ENCODE measurements at places on chromosomes 5 and 9.

GRCh38 chr5:162209005-162209605 is 141.5 kb downstream of the GABRG2 start:
- peak; percentile 47 for DNase-seq

DNA sequence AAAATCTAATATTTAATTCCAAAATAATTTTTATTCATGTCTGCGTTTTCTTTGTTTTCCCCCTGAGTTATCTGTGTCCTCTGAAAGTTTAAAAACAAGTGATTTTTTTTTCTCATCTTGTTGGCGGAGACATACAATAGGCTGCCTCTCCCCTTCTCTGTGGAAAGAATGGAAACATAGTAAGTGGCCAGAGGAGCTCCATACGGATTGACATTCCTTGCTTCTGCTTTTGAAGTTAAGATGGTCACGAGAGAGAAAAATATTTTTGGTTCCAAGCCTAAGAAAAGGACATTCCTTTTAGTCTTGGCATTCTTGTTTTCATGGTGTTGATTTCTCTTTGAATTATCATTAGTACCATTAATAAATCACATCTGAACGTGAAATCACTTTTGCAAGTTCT is 28.3 kb downstream of the ZNF462 start:
- DNase-seq = no peak

- DNase-seq = no peak
These were observed 81.2 kb downstream of the ZCCHC7 start for GRCh38 chr9:37201581-37201980.

- peak; percentile 62 for DNase-seq
These were observed 509.3 kb downstream of the KDM4C start for GRCh38 chr9:7266911-7267595.

- DNase-seq = peak; percentile 47
These were observed 16.1 kb upstream of the CRB2 start for GRCh38 chr9:123339666-123340510.

- DNase-seq = no peak
These were observed 118.4 kb downstream of the ARHGAP26 start for GRCh38 chr5:142888469-142889085.

GRCh38 chr9:94668928-94669729 is 29.8 kb upstream of the FBP1 start:
- peak; percentile 74 for DNase-seq

- no peak for DNase-seq
These were observed 797 bp upstream of the FBXO38 start for GRCh38 chr5:148382961-148383360.

- peak; percentile 94 for DNase-seq
These were observed at the start of gene CEP78 for GRCh38 chr9:78235762-78236550. Gene CEP78, plus strand, starts transcription at chr9:78236075. Its CDS starts 276 bp downstream, at chr9:78236351.

DNA sequence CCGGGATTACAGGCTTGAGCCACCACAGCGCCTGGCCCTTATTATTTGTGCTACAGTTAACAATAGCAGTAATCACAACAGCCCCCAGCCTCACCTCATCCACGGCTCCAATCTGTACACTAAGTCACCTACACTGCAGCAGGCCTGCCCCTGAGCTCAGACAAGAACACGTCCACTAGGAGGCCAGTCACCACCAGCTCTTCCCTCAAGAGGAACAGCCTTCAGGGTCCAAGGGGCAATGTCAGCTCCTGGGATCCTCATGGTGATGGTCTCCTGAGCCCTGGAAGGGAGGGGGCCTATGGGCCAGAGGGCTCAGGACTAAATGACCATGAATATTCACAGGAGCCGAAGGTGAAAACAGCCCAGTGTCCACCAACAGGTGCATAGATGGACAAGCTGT is 67.7 kb downstream of the VAV2 start:
- DNase-seq = no peak

GRCh38 chr9:123455187-123455586 is 99.2 kb downstream of the CRB2 start:
- DNase-seq = peak; percentile 37

DNA sequence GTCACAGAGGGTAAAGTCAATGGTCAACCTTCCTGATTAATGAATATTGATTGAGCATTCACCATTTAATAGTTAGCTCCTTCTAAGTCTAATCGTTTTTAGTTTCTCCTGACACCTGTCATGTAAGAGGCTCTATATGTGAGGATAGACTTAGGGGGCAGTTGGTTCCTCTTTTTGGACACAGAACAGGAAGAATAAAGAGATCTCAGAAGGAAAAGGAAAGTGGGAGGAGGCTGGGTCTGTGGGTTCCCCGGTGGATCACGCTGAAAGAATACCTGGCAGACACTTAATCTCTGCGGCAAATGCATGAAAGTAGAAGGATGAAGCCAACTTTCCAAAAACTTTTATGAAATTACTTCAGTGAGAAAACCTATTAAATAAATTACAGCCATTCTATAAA is 98.4 kb downstream of the PDE4D start:
- DNase-seq = no peak

- DNase-seq = no peak
These were observed 30.7 kb upstream of the TNPO1 start for GRCh38 chr5:72785801-72786200.

DNA sequence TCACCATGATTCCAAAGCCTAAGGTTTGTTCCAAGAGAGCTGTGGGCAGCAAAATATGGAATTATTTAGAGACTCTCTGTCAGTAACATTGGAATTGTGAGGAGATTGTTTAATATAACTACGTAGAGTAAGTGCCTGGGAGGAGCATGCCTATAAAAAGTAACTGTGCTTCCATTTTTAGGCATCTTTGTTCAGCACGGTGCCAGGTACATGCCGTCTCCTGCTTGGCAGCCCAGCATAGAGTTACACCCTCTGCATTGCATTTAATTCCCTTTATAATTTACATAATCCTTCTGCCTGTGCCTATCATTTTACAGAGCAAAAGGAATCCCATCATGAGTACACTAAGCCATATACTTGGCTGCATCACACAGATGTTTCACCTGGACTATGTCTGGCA is 32.1 kb upstream of the ALDH1A1 start:
- DNase-seq = peak; percentile 60

- no peak for DNase-seq
These were observed 20.0 kb downstream of the F2R start for GRCh38 chr5:76735762-76736545.

GRCh38 chr5:39411061-39411460 is 13.7 kb downstream of the DAB2 start:
- DNase-seq = no peak

GRCh38 chr5:173217626-173218397 is 17.2 kb downstream of the NKX2-5 start:
- DNase-seq = no peak

DNA sequence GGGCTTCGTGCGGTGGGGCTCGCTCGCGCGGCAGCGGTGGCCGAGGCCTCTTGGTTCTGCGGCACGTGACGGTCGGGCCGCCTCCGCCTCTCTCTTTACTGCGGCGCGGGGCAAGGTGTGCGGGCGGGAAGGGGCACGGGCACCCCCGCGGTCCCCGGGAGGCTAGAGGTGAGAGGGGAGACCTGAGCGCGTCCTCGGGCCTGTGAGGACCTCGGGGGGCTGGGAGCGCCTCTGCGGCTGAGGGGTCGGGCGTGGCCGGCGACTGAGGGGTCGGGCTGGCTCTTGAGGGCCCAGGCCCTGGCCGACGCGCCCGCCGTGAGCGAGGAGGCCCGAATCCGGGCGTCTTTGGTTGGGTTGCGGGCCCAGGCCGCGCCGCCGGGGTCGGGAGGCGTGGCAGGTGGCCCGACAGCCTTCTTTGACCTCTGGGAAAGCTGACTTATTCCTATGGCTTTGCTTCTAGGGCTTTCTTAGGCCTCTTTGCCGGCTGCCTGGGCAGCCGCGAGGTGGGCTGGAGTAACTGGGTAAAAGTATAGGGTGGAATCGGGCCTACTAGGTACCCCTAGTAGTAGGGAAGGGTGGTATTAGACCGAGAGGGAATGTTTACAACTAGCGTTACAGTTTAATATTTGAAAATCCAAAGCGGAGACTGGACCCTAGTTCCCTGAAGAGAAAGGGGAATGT is at the start of gene CANX:
Gene CANX, plus strand, starts transcription at position 33 of the 681 bp plus-strand sequence. CDS start 6,715 bp downstream, outside the sequence.
- no peak for DNase-seq

DNA sequence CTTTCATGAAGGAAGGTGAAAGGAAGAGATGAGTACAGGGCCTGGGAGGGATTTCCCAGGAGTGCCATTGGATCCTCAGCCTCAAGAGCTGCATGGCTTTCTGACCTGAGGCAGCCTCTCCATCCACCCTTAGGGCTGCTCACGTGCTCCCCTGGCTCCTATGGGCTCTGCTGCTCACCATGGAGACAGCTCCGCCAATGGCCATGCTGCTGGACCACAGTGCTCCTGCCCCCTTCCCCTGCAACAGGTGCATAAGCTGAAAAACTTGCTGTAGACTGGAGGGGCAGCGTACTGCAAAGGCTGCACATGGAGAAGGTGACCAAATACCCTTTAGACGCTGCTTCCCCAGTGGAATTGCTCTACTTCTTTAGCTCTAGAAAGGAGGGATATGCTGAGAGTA is 112.7 kb upstream of the PANK3 start:
- DNase-seq = no peak

DNA sequence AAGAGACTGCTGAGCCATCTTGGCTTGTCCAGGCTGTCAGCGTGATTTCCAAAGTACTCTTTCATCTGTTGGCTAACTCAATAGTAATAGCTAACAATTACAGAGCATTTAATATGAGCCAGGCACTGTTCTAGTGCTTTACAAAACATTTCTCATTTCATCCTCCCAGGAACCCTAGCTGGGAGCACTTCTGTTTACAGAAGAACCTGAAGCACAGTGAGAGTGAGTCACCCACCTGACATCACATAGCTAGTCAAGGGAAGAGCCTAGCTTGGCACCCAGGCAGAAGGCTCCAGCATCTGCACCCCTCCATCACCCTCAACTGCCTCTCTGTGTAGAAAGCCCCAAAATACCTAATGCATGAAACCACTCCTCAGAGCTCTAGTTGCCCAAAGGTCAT is 57.5 kb upstream of the IQGAP2 start:
- DNase-seq = no peak

- DNase-seq = no peak
These were observed 57.9 kb upstream of the SIMC1 start for GRCh38 chr5:176180339-176180738.

DNA sequence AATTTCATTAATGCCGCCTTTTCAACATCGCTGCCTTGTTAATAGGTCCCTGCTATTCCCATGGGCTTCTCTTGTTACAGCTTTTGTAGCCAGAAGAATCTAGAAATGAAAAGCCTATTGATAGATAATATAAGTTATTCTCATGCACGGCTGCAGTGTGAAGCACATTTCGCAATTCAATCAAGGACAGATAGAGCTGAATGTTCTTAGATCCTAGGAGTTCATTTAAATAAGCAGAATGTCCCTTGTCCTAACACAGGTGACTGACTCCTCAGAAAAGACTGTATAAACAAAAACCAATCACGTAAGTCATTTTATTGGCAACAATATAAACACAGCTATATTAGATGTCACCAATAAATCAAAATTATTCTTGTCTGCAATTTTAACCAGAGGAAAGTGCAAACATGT is 9.4 kb downstream of the GLIS3 start:
- DNase-seq = no peak
